ENCODE measurements at places on chromosomes 5 and 9.

DNA sequence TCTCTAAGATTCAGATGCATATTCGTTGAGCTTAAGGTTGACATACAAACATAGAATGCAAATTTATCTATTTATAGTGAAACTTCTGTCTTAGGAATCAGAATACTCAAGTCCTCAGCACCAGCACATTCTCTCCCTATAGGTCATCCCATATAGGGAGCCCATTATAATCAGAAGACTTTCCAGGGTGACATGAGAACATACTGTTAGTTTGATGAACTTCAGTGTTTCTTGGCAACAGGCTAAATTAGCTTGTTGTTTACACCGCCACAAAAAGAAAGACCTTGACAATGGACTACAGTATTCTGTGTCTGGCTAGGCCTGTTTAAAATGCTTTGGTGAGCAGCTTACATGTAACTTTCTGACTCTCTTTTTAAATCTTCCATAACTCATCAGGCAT is 104.2 kb downstream of the TAF11L14 start:
- DNase-seq = no peak

DNA sequence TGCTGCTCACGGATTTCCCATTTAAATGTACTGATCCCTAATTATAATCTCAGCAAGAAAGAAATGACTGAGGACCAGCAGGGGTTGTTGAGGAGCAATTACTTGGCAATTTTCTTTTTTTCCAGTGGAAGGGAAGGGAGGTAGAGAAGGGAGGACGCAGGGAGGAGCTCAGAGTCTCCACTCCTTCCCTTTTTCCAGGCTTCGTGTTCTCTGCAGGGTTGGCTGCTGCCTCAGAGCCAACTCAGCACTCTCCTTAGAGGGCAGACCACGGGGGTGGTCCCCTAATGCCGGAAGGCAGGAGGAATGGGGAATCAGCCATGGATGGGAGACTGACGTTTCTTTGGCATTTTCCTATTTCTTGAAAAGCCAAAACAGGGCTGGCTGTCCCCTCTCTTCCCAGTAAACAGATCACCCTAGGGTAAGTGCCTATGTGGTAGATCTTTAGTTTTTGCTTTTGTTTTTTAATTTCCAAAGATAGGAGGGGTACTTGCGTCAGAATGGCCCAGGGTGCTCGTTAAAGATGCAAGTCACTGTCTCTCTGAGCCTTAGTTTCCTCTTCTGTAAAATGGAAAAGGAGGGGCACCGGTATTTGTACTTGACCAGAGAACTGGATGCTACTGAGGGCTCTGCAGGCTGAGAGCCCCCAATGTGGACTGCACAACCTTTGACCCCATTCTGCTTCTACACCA is 39.6 kb upstream of the LCP2 start:
- DNase-seq = no peak

- no peak for DNase-seq
Measured at GRCh38 chr5:103234239-103234975, 24.2 kb upstream of the MACIR start.

GRCh38 chr5:169856571-169856970 is 123.7 kb downstream of the INSYN2B start:
- DNase-seq = no peak

- DNase-seq = no peak
Measured at GRCh38 chr5:178469011-178469974, 120.9 kb downstream of the COL23A1 start.

DNA sequence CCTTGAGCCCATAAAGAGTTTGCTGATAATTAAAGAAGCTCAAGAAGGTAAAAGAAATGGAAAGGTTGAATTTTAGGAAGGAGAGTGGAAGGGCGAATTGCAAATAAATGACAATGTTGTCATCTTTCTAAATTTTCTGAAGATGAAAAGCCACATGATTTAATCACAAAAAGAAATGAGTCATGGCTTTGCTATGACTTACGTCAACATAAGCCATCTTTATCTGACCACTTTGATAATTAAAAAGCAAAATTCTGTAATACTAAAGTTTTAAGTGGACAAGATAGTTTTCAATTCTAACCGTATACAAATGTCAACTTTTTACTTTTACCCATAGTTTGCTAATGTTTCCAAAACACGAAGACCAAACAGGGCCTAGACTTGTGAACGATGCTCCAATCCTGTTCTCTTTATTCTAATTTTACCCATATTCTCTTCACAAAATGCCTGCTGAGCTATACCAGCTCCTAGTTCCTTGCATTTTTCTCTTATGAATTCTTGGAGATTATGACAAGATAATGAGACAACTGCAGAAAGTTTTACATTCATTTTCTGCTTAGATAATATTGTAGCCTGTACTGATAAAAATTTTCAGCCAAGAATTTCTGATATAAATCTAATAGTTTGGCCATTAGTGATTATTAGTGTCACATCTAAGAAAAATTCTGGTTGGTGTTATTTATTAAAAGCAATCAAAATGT is 21.8 kb upstream of the PRUNE2 start:
- DNase-seq = no peak

DNA sequence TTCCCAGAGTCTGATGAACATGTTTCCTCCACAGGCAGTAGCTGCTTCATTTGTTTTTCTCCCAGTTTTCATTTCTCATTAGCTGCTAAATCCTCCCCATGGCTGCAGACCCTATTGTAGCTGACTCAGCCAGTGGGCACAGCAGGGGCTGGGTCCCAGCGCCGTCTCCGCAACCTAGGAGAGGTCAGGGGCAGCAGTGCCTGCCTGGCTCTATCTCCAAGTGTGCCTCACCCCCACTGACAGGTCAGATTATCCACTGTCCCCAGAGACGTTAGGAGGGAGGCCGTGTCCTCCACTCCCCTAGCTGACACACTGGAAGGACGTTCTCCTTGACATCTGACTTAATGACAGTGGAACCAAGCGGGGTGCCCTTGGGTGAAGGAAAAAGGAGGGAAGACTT is 31.1 kb downstream of the KCNIP1 start:
- DNase-seq = no peak

GRCh38 chr9:82080265-82080664 is 91.7 kb downstream of the SPATA31D1 start:
- no peak for DNase-seq

DNA sequence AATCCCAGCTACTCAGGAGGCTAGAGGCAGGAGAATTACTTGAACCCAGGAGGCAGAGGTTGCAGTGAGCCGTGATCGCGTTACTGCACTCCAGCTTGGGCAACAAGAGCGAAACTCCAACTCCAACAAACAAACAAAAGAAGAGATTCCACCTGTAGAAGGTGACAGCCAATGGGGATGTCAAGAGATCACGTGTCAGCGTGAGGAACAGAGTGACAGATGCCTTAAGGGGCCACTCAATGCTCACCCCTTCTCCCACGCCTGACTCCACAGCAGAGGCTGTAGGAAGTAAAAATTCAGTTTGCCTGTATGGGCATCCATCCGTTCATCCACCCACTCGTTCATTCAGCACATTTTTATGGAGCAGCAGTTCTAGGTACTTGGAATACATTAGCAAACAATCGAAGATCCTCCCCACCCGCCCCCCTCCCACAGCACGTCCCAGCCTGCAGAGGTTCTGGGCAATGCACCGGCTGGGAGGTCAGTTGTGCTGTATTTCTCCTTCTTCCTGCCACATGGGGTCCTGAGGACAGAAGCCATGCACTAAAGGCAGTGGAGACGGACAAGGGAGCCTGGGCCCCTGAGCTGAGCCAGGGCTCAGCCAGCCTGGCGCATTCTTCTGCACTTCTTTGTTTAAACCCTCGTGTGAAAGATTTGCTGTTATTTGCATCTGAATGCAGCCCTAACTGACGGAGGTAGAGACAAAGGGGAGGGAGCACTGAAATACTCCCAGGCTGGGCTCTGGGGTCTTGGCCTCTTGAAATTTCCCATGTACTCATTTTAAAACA is 11.3 kb upstream of the RNF130 start:
- DNase-seq = no peak

GRCh38 chr5:141692533-141692888 is 10.5 kb upstream of the ARAP3 start:
- DNase-seq = no peak

GRCh38 chr9:121464968-121465367 is 34.7 kb downstream of the GGTA1 start:
- no peak for DNase-seq

DNA sequence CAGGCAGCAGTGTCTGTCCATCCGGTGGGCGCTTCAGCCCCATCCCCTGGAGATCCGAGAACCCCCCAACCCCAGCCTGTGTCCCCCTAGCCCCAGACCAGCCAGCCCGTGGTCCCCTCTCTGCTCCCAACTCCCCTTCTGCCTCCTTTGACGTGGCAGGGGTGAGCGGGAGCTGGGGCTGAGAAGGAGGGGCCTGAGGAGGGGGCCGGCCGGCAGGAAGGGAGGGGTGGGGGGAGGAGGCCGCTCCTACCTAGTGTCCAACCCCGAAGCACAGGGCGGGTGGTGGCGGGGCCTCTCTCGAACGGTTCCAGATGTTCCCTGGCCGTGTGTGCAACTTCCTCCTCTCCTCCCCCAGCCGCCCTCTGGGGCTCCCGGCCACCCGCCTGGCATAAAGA is 31.0 kb downstream of the GOLGA2 start:
- no peak for DNase-seq

DNA sequence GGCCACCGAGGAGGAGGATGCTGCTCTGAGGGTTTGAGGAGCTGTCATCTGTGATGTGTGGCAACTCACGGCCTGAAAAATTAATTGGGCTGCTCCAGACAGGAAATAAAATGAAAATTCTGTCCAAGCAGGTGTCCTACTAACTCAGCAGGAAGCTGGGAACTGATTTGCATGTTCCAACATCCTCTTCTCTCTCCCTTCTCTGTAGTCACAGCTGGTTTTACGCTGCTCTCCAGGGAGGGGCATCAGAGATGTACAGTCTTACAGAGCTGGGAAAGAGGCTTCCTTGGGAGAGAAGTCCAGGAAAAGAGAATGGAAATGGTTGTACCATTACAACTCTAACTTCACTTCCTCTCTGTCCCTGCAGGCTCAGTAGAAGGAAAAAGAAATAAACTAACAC is 24.2 kb upstream of the SIL1 start:
- DNase-seq = no peak

DNA sequence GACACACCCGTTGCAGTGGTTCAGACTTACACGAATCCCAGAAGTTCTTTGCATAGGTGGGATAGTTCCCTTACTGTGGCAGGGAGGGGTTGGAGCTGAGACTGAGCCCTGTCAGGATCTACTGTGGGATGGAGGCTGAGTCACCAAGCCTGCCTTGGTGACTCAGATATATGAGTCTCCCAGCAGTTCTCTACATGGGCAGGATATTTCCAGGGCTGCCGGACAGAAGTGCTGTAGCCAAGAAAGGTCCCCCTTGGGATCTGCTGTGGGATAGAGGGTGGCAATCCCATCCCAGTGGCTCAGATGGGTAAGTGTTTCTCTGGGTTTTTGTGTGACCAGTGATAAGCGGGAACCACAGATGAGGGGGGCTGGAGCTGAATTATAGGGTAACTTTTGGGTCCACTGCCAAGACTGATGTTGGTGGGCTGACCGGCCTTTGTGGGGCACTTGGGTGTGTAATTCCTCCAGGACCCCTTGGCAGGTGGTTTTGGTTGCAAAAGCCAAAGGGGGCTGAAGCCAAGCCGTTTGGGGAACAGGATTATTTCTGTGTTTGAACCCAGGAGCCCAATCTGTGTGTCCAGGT is 18.7 kb downstream of the XRCC4 start:
- no peak for DNase-seq

GRCh38 chr5:14726066-14726838 is 61.7 kb downstream of the OTULIN start:
- DNase-seq = no peak
